CD14-positive monocyte (primary cell): ENCODE measurements at places on chromosomes 3 and 15.

GRCh38 chr3:115287198-115287597 lies 140.1 kb upstream of the ZBTB20 start:
- H3K4me1 ChIP-seq = peaks cover 7% of the 10 kb centered on the region
- H3K27me3 ChIP-seq = no peaks in the 10 kb centered on the region
- H3K4me3 ChIP-seq = no peak overlapping the region

- DNase-seq = no peak
- no peak overlapping the region for H3K4me3 ChIP-seq
- no peaks in the 10 kb centered on the region for H3K36me3 ChIP-seq
- H3K27ac ChIP-seq = no peak overlapping the region
- no peaks in the 10 kb centered on the region for H3K27me3 ChIP-seq
- no peaks in the 10 kb centered on the region for H3K4me1 ChIP-seq
These were observed 476.6 kb upstream of the ROBO1 start for GRCh38 chr3:80244390-80244789.

DNA sequence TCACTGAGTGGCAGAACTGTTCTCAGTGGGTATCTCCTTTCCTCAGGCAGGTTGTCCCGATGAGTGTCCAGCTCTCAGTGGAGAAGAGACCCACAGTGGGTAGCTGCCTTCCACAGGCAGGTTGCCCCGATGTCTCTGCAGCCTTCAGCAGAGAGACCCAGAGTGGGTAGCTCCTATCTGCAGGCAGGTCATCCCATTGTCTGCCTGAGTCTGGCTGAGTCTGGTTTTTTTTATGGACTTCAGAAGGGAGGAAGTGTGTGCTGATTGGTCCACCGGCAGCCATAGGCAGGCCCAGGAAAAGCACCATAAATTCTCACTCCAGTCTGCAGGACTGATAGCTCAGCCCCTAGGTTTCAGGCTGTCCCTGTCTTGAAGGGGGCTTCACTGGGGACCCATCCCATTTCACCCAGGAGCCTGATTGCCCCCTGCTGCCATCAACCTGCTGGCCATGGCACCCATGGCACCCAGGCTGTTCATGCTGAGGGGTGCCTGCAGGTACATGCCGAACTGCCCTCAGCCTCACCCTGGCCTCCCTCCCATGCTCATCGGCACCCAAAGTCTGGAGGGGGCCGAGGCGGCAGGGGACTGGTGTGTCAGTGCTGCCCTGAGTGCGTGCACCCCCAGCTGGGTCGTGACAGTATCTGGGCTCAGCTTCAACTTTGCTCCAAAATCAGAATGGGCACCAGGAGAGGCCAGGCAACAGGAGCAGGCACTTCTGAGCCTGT lies 3.6 kb upstream of the LIMD1 start:
- peaks cover 32% of the 10 kb centered on the region for H3K4me1 ChIP-seq
- H3K27me3 ChIP-seq = no peaks in the 10 kb centered on the region
- H3K27ac ChIP-seq = no peak overlapping the region

DNA sequence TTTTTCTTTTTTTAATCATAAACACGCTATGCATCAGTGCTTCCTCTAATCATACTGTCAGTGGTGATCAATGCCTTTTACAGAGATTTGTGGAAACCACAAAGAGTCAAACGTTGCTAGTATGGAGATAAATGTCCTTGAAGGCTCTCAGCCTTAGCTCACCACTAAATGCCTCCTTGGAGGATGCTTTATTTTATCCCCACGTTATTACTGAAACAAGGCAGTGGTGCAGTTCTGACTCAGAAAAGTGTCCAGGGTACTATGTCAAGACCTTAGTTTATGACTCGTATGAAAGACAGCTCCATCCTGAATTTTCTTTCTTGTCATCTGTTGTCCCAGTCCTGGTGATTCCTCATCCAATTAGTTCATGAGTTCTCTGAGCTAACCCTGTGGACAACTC lies 1146.7 kb downstream of the IGSF11 start:
- no peaks in the 10 kb centered on the region for H3K36me3 ChIP-seq
- no peaks in the 10 kb centered on the region for H3K27me3 ChIP-seq
- H3K4me3 ChIP-seq = no peak overlapping the region
- DNase-seq = no peak
- no peaks in the 10 kb centered on the region for H3K4me1 ChIP-seq

DNA sequence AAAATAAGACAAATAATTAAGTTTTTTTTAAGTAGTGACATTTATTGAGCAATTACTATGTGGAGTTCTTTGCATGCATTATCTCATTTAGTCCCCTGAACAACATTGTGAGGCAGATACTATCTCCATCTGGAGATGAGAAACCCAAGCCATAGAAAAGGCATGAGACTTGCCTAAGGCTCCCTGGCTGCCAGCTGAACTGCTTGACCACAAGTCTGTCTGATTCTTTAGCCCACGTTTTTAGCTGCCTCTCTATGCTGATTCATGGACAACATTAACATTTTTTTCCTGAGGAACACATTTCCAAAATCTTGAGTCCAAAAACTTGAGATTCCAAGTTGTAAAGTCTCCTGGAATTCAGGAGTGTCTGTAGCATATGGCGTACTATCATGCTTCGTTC lies 263.6 kb upstream of the GOLGA6L4 start:
- H3K4me3 ChIP-seq = no peak overlapping the region
- DNase-seq = no peak
- H3K36me3 ChIP-seq = no peaks in the 10 kb centered on the region
- H3K27me3 ChIP-seq = no peaks in the 10 kb centered on the region

DNA sequence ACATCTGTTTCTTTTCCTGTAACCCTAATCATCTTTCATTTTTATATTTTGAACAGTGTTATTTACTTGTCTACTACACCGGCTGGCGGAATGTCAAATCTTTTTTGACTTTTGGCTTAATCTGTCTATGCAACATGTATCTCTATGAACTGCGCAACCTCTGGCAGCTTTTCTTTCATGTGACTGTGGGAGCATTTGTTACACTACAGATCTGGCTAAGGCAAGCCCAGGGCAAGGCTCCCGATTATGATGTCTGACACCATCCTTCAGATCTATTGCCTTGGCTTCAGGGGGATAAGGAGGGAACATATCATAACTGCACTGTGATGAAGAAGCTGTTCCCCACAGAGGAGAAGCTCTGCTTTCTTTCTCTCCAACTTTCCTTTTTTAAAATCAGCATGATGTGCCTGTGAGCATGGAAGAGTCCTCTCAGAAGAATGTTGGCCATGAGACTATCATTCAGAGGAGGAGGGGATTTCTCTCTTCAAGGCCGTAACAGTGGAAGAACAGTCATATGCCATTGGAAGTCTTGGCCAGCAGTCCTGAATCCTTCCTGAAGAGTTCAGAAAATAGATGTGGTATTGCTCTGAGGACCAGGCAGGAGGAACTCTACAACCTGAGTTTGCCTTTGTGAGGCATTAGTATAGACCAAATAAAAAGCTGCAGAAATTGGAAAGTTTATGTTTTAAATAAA lies 69.9 kb downstream of the SEC22A start:
- no peaks in the 10 kb centered on the region for H3K4me1 ChIP-seq
- H3K36me3 ChIP-seq = peaks cover 27% of the 10 kb centered on the region
- no peak overlapping the region for H3K4me3 ChIP-seq
- DNase-seq = no peak

DNA sequence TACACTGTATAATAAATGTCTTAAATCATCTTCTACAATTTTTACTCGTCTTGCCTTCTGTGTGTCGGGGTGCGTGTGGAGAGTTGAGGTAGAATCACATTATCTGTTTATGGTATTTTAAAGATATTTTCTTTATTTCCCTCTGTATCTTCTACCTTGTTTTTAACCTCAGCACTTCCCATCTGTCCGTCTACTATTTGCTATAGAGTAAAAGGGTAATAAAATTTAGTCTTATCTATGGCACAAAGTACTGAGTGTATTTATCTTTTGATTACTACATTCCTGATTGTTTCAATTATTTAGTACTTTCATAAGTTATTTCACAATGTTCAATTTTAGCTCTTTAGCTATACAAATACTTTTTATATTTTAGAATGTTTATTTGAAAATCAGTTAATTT lies 62.2 kb downstream of the TRPC1 start:
- DNase-seq = no peak
- H3K27ac ChIP-seq = no peak overlapping the region
- H3K4me3 ChIP-seq = no peak overlapping the region
- H3K36me3 ChIP-seq = no peaks in the 10 kb centered on the region
- H3K27me3 ChIP-seq = no peaks in the 10 kb centered on the region

DNA sequence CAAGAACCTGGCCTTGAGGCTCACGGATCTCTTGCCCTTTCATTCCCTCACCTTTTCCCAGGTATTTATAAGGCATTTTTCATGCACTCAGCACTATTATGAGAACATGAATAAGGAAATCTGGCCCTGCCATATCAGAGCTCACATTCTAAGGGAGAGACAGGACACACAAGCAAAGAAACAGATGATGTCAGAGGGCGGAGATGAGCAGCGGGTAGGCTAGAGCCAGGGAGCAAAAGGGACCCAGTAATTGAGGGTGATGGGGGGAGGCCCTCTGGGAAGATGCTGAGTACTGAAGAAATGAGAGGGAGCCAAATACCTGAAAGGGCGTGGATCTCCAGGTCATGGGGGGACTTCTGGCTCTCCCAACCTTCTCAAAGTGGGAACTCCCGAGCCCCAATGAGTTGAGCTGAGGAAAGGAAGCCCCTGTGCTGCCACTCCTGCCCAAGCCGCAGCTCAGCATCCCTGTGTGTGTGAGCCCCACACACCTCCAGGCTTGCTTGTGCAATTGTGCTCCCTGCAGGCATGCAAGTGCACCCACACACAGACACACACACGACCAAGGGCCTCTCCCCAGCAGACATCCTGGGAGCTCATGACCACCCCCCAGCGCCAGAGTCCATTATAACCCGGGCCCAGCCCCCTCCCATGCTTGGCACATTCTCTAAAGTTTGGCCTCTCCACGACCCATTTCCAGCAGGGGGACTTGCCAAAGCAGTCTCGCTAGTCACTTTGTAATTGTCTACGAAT lies 81.4 kb upstream of the PXYLP1 start:
- H3K36me3 ChIP-seq = no peaks in the 10 kb centered on the region
- H3K27ac ChIP-seq = no peak overlapping the region
- no peaks in the 10 kb centered on the region for H3K4me1 ChIP-seq
- no peaks in the 10 kb centered on the region for H3K27me3 ChIP-seq
- DNase-seq = no peak
- H3K4me3 ChIP-seq = no peak overlapping the region

DNA sequence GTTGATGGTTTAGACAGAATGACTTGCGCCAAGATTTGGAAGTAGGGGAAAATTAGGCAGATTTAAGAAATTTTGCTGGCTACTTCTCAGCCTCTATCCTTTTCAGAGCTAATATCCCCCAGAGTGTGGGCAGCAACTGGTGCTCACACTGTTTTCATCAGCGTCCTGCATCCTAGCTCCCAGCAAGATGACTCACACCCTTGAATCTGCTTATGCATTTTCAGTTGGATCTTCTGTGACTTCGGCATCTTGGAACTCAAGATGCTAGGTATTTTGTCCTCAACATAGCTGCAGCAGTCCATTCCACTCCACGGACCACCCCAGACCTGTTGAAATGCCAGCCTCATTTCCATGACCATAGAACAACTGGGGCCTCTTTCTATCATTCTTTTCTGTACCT lies 336.1 kb upstream of the NR2F2 start:
- peaks cover 2% of the 10 kb centered on the region for H3K27me3 ChIP-seq
- no peak overlapping the region for H3K4me3 ChIP-seq
- H3K4me1 ChIP-seq = no peaks in the 10 kb centered on the region
- DNase-seq = no peak
- H3K27ac ChIP-seq = no peak overlapping the region

GRCh38 chr3:128410669-128411573 lies 55.8 kb downstream of the DNAJB8 start:
- H3K36me3 ChIP-seq = peaks cover 7% of the 10 kb centered on the region
- peaks cover 14% of the 10 kb centered on the region for H3K4me1 ChIP-seq
- H3K27ac ChIP-seq = no peak overlapping the region

DNA sequence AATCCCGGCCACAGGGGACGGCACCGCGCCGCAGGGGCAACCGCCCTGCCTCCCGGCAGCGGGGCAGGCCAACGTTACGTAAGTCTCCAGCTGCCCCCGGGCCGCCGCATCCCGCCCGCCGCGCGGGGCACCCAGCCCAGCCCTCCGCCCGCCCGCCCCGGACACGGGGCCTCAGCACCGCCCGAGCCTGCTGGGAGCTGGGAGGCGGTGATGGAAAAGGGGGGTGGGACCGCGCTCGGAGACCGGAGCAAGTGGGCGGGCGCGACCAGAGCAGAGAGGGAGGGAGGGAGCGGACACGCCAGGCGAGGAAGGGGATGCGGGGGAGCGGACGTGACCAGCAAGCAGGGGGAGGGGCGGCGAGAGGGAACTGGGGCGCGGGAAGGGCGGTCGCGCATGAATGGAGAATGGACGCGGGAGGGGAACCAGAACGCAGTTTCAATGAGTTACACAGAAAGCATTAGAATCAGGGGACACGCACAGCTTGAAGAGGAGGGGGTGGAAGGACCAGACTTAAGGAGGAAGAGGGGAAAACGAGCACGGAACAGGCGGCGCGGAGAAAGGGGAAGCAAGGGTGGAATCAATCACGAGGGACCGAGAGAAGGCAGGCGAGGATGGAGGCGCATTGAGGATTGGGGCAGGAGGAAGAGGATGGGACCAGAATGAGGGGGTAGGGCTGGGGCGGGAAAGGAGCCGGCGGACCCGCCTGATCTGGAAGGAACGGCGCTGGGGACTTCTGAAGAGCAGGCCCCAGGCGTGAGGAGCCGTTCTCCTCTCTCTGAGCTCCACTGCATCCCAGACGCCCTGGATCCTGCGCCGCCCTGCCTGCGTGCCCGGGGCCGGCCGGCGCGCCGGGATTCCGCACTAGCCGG lies 559 bp downstream of the PKM start:
- peak overlapping the region; percentile 95 for H3K4me3 ChIP-seq
- peaks cover 70% of the 10 kb centered on the region for H3K4me1 ChIP-seq
- H3K36me3 ChIP-seq = peaks cover 3% of the 10 kb centered on the region
- H3K27me3 ChIP-seq = no peaks in the 10 kb centered on the region

GRCh38 chr3:194274424-194275085 lies 76.6 kb downstream of the CPN2 start:
- DNase-seq = no peak
- H3K4me3 ChIP-seq = no peak overlapping the region
- H3K4me1 ChIP-seq = peaks cover 7% of the 10 kb centered on the region
- H3K27me3 ChIP-seq = no peaks in the 10 kb centered on the region
- no peak overlapping the region for H3K27ac ChIP-seq

- H3K4me1 ChIP-seq = peaks cover 22% of the 10 kb centered on the region
- H3K27ac ChIP-seq = no peak overlapping the region
- H3K36me3 ChIP-seq = no peaks in the 10 kb centered on the region
- H3K4me3 ChIP-seq = no peak overlapping the region
These were observed 30.5 kb downstream of the TLNRD1 start for GRCh38 chr15:81031203-81031602.

- H3K4me1 ChIP-seq = peaks cover 10% of the 10 kb centered on the region
- H3K4me3 ChIP-seq = no peak overlapping the region
- no peaks in the 10 kb centered on the region for H3K36me3 ChIP-seq
These were observed 6.1 kb downstream of the TNFAIP8L3 start for GRCh38 chr15:51088585-51088984.

DNA sequence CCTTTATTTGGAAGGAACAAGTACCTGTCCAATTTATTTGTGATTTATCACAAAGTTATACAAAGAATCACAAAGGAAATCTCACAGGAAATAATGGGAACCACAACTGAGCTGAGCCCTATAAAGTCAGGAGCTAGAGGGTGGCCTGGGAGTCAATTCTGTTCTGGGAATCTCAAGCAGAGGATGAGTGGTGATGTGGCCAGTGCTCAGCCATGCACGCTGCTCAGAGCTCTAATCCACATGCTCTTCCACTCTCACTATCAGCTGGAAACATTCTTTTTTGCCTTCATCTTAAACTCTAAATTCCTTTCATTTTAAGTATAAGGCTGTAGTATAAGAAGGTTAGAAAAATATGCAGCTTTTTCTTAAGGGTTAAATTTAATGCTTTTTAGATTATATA lies 36.6 kb downstream of the UACA start:
- DNase-seq = no peak
- no peaks in the 10 kb centered on the region for H3K36me3 ChIP-seq
- peaks cover 5% of the 10 kb centered on the region for H3K27me3 ChIP-seq
- H3K4me1 ChIP-seq = no peaks in the 10 kb centered on the region
